Muscle of leg (tissue), 16 donors: ENCODE measurements at places on chromosomes 2 and 18. TPM values are rescaled to one million over a fixed set of nuclear protein-coding genes. Genes with fewer than 3 reads are reported as not detected.
A peak's percentile ranks its signal among the peaks of the same experiment; 100 is the strongest.

DNA sequence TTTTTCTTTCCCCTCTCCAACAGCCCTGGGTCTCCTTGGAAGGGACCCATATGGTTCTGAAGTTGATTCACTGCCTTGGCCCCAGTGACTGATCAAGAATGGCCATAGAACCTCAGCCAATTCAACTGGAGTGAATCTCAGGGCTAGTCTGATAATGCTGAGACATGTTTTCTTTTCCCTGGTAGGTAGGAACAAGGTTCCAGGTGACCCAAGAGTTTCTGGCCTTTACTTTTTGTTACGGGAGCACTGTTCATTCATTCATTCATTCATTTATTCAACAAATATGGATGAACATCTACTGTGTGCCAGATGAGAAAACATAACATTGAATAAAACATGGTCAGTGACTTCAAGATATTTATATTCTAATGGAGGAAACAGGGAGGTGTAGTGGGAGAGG lies 3.1 kb upstream of the ZCCHC2 start:
- DNase-seq = no peak

The SLC25A52 gene
- 0.43 TPM for polyA plus RNA-seq

- no peak for DNase-seq
Measured at GRCh38 chr2:236939721-236940231, 145.9 kb upstream of the COPS8 start.

DNA sequence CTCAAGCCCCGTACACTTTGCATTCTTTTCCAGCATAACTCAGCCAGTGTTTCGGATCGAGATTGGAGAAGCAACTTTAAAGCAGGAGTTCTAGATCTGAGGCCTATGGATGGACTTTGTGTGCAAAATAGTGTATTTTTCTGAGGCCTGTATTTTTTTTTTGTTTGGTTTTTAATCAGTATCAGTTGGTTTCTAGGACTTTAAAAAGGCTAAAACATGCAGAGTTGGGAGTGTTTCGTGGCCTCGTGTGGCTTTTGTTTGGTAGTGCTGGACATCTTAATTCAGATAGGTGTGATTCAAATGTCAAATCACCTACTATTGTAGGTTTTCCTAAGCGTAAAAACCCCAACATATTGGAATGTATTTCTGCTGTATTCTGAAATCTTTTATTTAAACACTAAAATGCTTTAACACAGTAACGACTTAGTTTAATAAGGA lies 282 bp upstream of the PUS10 start:
- no peak for DNase-seq

- DNase-seq = peak; percentile 5
Measured at GRCh38 chr2:172088245-172089004, 3.1 kb downstream of the DLX1 start.

DNA sequence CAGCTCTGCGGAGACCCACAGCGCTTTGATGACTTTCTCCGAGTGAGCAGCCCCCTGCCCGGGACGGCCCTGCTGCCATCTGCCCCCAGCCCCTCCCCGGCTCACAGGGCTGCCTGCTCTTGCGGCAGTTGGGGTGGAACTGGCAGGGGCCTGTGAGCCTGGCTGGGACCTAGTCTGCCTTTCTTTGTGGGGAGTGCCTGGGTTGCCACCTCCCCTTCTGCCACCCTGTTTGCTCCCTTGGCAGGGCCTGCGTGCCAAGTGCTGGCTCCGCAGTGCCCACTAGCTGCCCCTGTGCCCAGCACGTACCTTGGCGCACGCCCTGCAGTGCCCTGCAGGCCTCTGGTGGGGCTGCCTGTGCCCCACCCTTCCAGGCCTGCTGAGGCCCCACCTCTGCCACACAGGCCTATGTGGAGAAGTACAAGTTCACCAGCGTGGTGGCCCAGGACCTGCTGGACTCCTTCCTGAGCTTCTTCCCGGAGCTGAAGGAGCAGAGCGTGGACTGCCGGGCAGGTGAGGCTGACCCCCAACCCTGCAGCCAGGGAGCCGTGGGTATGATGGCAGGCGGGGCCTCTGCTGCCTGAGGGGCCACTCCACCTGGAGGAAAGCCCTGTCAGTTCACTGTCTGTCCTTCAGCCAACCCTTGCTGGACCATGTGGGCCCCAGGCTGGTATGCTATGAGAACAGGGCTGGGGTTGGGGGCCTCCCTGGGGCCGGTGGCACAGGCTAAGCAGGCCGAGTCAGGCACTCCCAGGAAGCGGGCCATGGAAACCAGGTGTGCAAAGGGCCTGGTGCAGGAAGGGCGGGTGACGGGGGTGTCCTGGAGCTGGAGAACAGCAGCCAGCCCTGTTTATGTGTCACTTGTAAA lies 7.0 kb downstream of the RNPEPL1 start:
- no peak for DNase-seq

The PSMG2 gene
- 46.5 TPM for polyA plus RNA-seq

- no peak for DNase-seq
Measured at GRCh38 chr18:5958822-5959221, 63.5 kb upstream of the TMEM200C start.

The RBKS gene
- 0.82 TPM for polyA plus RNA-seq

- DNase-seq = no peak
Measured at GRCh38 chr2:174062934-174063333, 97.8 kb upstream of the SP3 start.

GRCh38 chr2:176427549-176427948 lies 158.3 kb downstream of the MTX2 start:
- DNase-seq = no peak

The STK39 gene
- polyA plus RNA-seq = 22.0 TPM

DNA sequence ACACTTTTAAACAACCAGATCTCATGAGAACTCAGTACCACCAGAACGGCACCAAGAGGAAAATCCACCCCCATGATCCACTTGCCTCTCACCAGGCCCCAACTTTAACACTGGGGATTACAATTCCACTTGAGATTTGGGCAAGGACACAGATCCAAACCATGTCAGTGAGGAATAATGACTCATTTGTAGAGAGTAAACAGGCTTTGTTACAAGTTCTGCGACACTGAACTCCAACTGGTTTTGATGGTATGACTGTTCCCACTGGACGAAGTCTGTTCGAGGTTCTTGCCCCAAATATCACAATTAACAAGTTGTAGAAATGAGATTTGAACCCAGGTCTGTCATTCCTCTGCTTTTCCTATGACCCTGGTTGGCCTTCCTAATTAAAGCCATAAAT lies 718.1 kb upstream of the ID2 start:
- no peak for DNase-seq

The TMEM247 gene
- polyA plus RNA-seq = not detected

- no peak for DNase-seq
Measured at GRCh38 chr2:239098288-239098970, 250.5 kb downstream of the TWIST2 start.

GRCh38 chr2:119857742-119858141 lies 98.0 kb downstream of the PTPN4 start:
- DNase-seq = no peak

GRCh38 chr2:139156730-139157129 lies 376.5 kb upstream of the NXPH2 start:
- no peak for DNase-seq

DNA sequence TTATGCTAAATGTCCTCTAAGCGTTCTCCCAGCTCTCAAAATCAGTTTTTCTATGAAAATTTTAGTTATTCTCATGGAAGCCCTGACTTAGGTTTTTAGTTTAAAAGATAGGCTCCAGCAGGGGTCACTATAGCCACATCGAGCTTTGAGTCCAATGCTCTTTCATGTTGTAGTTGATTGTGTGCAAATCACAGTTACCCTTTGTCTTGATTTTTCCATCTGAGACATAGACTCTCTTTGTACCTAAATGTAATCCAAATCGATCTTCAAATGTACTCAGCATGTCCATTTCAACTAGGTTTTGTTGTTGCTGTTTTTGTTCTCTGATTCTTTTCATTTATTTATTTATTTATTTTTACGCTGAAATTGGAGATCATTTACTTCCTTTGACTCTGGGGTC lies 26.4 kb upstream of the MSTN start:
- peak; percentile 81 for DNase-seq

- DNase-seq = peak; percentile 54
Measured at GRCh38 chr2:11154016-11154922, 998 bp upstream of the SLC66A3 start.

DNA sequence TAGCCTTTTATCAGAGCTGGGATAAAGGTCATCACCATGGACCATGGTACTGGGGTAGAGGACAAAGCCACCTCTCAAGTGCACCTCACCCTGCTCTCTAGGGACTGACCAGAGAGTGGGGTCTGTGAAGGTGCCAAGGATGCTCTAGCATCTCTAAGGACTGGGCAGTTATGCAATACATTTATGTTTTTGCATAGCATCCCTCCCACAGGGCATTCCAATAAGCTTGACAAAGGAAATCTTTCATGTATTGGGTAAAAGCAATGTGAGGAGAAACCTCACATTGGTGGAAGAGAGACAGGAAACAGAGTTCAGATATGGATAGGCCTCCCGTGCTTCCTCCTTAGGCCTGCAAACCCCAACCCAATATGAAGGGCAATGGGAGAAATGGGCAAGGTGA lies 31.6 kb downstream of the STK39 start:
- no peak for DNase-seq

DNA sequence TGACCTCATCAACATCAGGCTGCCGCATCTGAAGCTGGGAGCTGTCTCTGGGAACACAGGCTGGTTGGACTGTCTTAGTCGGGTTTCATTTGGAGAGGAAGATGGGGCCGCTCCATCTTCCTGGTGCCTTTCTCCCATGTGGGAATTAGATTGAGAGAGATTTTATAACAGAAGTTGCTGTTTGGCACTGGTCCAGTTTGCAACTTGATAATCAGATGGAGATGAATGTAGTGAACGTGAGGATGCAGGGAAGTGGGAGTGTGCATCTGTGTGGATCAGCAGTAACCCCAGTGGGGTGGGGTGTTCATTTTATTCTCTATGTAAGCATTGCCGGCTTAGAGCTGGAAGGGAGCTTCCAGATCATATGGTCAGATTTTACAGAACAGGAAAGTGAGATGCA lies 250.9 kb downstream of the DCDC2C start:
- peak; percentile 32 for DNase-seq

- DNase-seq = no peak
Measured at GRCh38 chr18:12012697-12013096, 31.4 kb downstream of the IMPA2 start.

GRCh38 chr18:43692099-43692690 lies 414.9 kb upstream of the SYT4 start:
- no peak for DNase-seq

The CABYR gene
- 4.4 TPM for polyA plus RNA-seq

DNA sequence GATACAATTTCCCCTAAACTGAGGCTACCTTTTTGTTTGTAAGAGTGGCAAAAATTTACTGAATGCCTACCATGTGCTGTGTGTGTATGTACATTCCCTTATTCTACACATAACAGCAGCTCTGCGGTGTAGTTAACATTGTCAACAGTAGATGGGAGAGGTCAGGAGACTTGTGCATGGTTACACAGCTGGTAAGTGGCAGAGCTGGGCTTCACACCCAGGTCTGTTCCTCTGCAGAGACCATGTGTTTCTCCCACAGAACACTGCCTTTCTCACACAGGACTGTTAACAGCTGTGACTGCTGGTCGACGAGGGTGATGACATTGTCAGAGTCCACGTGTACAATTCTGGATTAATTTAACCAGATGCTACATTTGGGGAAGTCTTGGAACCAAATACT lies 49.1 kb downstream of the EML6 start:
- peak; percentile 7 for DNase-seq

The COQ10B gene
- polyA plus RNA-seq = 13.3 TPM

GRCh38 chr2:9462886-9463697 lies 11.3 kb upstream of the IAH1 start:
- DNase-seq = no peak

- DNase-seq = no peak
Measured at GRCh38 chr18:76350134-76351025, 144.7 kb downstream of the ZNF516 start.

The RAB17 gene
- 9.4 TPM for polyA plus RNA-seq

DNA sequence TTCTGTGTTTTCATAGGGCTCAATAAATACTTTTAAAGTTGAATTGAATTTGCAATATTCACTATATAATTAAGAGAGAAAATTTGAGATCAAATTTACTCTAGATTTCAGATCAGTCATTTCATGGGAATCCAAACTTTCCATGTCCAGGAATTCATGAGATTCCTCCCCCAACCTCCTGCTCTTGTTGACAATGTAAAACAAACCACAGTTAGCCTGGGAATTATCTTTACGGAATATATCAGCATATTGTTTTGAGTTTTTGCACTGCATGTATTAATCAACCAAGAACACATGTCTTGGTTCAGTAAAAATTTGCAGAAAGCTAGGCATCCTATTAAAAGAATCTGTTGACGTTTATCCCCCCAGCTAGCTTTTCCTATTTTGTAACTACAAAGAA lies 42.3 kb downstream of the CYP1B1 start:
- DNase-seq = no peak

GRCh38 chr2:126657636-126658318 lies 1.8 kb downstream of the GYPC start:
- DNase-seq = peak; percentile 85

The SERPINB11 gene
- not detected for polyA plus RNA-seq

The OSBPL6 gene
- 5.6 TPM for polyA plus RNA-seq

The ANTXR1 gene
- 109 TPM for polyA plus RNA-seq

DNA sequence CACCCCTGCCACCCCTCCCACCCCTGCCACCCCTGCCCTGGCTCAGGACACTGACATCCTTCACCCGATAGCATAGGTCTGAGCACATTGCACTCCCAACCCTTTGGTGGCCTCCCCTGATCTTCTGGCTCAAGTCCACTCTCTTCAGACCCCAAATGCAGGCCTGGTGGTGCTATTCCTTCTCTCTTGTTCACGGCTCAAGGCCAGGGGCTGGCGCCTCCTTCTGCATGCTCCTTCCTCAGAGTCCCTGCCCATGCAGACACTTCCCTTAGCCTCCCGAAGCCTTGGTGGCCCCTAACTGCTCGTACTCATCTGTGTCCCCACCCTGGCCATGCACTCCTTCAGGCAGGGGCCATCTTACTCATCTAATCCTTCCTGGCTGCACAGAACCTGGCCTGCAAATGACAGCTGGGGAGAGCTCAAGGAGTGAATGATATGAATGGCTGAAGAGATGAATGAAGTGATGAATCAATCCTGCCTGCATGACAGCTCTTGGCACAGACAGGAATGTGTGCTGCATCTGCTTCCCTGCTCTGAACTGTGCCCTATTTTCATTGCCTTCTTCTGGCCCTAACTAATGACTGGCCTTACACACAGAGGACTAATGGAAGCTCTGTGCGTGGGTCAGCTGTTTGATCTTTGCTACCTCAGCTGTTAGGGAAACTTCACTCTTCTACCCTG lies 290.8 kb downstream of the DYSF start:
- DNase-seq = peak; percentile 68

DNA sequence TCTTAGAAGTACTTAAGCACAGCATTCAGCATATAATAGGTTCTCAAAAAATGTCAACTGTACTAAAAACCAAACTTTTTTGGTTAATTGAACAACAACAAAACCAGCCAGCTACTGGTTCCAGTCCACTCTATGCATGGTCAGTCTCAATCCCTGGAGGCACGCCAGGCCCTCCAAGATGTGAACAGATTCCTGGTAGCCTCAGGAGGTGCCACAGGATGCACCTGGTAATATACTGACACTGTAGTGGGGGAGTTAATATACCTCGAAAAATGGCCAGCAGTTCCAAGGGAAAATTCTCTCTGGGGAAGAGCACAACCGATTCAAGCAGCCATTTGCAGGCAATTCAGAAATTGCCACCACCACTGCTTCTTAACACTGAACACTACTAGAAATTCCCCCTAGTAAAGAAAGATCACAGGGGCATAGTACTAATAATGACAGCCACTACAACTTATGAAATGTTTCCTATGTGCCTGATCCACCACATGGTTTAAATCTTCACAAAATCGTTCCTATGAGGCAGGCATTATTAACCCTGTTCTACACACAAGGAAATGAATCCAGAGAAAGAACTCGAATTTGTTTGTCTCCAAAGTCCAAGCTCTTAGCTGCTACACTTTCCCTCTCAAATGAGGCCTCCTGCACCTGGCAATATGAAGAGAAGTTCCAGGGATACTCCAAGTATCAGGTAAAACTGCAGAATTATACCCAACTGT lies 3.4 kb downstream of the MGAT4A start:
- no peak for DNase-seq
